Renal cortical epithelial cell (primary cell): ENCODE measurements at places on chromosomes 12 and 14. TPM values are rescaled to one million over a fixed set of nuclear protein-coding genes. Genes with fewer than 3 reads are reported as not detected.

The CLEC2A gene
- total RNA-seq = not detected in 2 replicates

DNA sequence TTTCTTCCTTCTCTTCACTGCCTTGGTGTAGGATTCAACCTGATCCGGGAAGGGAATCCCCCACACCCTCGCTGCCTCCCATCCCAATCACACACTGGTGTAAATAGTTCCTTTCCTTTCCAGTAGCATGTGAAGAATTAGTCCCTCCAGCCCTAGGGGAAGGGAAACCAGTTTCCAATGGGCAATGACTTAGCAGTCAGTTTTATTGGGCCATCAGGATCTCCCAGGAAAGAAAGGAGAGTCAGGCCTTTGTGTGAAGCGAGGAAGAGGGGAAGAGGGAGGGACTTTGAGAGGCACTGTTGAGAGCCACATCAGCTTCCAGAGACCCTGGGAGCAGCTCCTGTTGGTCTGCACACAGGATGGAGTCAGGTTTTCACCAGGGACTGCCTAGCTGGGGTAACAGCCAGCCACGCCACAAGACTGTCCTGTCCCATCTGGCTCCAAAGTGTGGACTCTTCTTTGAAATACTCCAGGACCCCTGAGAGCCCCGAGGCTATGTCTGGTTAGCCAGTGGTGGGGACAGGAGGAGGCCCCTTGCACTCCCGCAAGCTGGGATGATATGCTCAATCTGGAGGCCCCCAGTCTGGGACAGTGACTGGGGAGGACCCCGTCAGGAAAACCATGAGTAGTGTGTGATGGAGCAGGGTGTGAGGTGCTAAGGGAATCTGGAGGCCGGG is 27.9 kb downstream of the MOAP1 start:
- no peak for DNase-seq

GRCh38 chr12:101238800-101239329 is 28.8 kb upstream of the SLC5A8 start:
- no peak for DNase-seq

GRCh38 chr14:31893221-31893757 is 183.8 kb upstream of the ARHGAP5 start:
- peak; percentile 32 for DNase-seq

The CAPZA3 gene
- not detected in 2 replicates for total RNA-seq

The TGFB3 gene
- total RNA-seq = 2.6 and 4.2 TPM in 2 replicates

DNA sequence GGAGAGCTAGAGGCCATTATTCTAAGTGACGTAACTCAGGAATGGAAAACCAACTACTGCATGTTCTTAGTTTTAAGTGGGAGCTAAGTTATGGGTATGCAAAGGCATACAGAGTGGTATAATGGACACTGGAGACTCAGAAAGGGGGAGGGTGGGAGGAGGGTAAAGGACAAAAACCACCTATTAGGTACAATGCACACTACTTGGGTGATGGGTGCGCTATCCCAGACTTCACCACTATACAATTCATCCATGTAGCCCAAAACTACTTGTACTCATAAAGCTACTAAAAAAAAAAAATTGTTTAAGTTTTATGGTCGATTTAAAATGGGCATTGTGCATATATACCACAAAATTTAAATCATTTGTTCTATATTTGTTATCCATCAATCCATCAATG is 24.3 kb downstream of the SLC41A2 start:
- DNase-seq = no peak

- no peak for DNase-seq
Measured at GRCh38 chr14:28870033-28870564, 103.5 kb downstream of the FOXG1 start.

GRCh38 chr12:3809357-3810015 is 56.6 kb upstream of the CRACR2A start:
- DNase-seq = peak; percentile 4

- no peak for DNase-seq
Measured at GRCh38 chr12:52208424-52209165, 16.8 kb upstream of the KRT80 start.

The EPYC gene
- not detected in 2 replicates for total RNA-seq

DNA sequence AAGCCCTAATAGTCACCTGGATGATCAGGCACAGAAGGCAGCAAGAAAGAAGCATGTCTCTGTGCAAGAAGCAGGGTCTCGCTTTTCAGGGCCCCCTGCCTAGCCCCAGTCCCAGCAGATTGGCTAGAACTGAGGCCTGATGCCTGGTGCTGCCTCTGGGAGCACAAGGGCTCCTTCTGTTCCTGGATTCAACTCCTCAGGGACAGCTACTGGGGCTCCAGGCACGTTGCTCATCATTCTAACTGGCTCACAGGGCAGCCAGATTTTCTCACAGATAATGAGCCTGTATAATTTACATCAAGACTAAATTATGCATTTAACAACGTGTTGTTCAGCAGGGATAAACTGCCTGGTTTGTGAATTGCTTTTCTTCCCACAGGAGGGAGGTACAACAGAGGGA is 106.5 kb upstream of the PLXNC1 start:
- DNase-seq = no peak

GRCh38 chr12:24109381-24110039 is 160.0 kb upstream of the SOX5 start:
- peak; percentile 56 for DNase-seq

- peak; percentile 67 for DNase-seq
Measured at GRCh38 chr14:99754141-99755067, 38.8 kb upstream of the EML1 start.

GRCh38 chr12:20494851-20495250 is 126.5 kb downstream of the PDE3A start:
- no peak for DNase-seq

The TAS2R43 gene
- 0.52 TPM in 1 of 2 replicates, not detected in the other for total RNA-seq

DNA sequence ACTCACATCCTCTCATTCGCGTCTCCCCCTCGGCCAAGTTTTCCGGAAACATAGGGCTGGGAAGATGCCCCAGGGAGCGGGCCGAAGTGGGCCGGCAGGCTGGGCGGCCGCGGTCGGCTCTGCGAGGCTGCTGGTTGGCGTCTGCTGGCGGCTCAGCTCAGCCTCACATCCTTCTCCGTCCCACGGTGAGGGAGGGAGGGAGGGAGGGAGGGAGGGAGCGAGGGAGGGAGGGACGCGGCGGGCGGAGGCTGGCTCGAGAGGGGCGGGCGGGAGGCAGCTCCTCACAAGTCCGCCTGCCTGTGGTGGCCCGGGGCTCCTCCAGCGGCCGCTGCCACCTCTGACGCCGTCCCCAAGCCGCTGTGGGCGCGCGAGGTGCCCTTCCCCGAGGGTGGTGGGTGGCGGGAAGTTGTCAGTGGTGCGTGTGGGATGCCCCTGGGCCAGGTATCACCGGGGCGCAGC is 93.8 kb downstream of the RFLNA start:
- peak; percentile 57 for DNase-seq

- no peak for DNase-seq
Measured at GRCh38 chr12:83141460-83141994, 454.8 kb downstream of the TMTC2 start.

The TEX22 gene
- under 0.01 and 0.60 TPM in 2 replicates for total RNA-seq

The IFNG gene
- total RNA-seq = not detected in 2 replicates

The PACS2 gene
- 31.4 and 67.7 TPM in 2 replicates for total RNA-seq

- no peak for DNase-seq
Measured at GRCh38 chr12:123938679-123939480, 33.8 kb downstream of the CCDC92 start.

GRCh38 chr14:61659582-61659981 is 35.7 kb upstream of the HIF1A start:
- no peak for DNase-seq

- DNase-seq = no peak
Measured at GRCh38 chr14:104361101-104361591, 218.4 kb upstream of the C14orf180 start.

DNA sequence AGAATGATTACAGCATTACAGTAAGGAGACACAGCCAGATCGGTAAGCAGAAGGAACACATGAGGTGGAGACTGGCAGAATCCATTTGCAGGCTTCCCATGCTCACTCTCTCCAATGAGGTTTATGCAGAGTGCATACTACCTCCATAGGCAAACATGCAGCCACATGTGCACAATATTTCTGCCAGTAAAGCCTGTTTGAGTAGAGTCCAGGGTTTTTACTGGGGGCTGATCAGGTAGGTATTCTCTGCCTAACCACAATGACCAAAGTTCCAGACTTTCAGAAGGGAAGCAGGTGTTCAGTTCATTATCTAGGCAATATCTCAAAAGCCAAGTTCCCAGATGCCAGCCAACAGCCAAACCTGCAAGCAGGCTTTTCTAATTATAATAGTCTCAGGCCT is 31.1 kb downstream of the INTS13 start:
- no peak for DNase-seq

The ERBB3 gene
- total RNA-seq = 5.1 and 19.4 TPM in 2 replicates

DNA sequence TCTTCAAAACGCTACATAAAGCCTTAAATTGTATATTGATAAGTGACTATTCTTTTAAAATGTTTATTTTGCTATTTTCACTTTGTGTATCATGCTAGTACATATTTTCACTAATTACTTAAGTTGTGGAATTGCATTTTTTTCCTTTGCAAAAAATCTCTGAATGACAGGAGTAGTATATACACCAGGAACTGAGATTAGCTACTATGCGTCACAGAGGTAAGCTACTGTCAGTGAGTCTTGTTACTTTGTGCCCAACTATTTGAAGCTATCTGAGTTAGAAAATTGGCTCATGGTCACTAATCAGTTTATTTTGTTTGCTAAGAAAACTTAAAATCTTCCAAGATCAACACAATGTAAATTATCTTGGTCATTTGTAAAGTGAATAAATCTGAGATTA is 887.4 kb downstream of the TMTC2 start:
- DNase-seq = no peak

DNA sequence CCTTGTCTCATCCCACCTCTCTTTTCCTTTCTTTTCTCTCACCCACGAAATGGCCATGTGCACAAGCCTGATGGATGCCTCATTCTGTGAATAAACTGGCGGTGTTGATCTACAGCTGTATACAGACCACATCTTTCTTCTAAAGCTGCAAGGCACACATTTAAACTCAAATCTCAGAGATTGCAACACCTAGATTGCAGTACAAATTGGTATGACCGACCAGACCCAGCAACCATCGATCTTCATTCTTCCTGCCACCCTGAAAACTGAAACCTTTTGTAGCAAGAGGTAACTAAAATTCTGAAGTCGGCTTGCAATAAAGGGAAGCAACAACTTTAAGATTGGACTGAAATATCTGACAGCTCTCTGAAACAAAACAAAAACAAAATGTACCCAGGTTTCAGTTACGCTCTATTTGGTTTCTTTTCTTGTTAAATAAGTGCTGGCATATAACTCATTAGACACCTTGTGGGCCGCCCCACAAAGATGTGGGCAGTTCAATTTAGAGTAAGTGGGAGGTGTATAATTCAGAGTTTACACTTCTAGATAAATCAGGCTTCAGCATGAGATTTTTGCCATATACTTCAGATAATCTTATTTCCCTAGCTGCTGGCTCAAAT is 390.0 kb upstream of the NOVA1 start:
- peak; percentile 28 for DNase-seq

DNA sequence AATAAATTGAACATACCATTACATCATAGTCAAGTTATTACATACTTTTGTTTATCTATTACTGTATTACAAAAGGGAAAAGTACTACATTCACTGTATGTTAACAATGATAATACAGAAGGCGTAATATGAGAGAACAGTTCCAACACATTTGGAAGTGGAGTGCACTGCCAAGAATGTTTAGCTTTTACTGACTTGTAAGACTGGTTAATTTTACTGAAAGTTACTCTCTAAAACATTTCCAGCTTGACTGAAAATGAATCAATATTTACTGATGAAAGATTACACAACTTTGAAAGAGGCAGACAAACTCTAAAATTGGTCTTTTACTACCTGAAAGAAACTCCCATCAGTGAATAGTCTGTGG is 728.5 kb downstream of the FSCB start:
- DNase-seq = no peak

- no peak for DNase-seq
Measured at GRCh38 chr14:87411370-87411769, 581.6 kb downstream of the GALC start.
